ENCODE measurements at places on chromosomes 5 and 9.

GRCh38 chr5:122073018-122073417, 5.0 kb downstream of the LOX start:
- DNase-seq = no peak

DNA sequence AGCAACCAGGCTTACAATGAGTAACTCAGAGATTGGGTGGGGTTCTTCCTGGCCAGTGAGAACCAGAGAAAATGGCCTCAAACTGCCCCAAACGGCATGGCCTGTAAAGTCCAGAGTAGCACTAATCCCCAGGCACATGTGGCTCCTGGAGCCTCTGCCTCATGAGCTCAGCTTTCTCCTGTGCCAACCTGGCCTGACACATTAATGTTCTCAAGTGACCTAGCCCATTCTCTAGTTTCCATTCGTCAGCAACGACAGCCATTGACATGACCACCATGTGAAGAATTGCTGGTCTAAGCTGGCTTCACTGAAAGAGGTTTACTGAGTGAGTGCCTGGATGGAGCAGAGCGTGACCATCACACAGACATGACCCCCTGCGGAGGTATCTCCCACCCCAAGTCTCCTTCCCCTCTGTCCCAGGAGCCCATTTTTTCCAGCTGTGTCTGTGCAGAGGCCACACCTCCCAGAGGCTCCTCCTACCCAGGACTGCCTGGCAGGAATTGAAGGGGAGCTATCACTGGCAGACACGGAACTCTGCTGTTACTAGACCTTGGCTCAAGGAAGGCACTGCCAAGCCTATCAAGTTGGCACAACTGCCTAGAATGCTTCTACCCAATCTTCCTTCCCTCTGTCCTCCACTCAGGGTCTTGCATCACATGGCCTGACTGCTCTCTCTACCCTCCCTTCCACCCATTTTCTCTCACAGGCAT, 59.0 kb upstream of the BOD1 start:
- DNase-seq = no peak

- DNase-seq = no peak
These were observed 207.5 kb downstream of the CHSY3 start for GRCh38 chr5:130111746-130112145.

GRCh38 chr5:140342896-140343295, 3.5 kb downstream of the HBEGF start:
- DNase-seq = no peak

DNA sequence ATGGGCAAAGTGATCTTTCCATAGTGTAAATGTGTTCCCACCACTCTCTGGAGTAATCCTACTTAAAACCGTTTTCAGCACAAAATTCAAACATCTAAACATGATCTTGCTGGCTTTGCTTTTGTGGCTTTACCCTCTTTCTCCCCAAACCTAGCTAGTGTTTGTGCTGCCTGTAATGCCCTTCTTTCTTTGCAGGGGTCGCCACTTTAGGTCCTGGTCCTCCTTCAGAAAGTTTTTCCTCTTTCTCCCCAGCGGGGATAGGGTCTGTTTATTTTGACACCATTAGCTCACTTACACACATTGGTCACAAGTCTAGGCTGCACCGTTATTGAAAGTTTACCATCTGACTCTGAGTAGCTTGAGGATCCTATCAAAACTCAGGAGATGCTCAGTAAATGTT, 736 bp upstream of the HSD17B4 start:
- DNase-seq = no peak

GRCh38 chr5:11027660-11028059, 266.6 kb upstream of the DAP start:
- DNase-seq = no peak

DNA sequence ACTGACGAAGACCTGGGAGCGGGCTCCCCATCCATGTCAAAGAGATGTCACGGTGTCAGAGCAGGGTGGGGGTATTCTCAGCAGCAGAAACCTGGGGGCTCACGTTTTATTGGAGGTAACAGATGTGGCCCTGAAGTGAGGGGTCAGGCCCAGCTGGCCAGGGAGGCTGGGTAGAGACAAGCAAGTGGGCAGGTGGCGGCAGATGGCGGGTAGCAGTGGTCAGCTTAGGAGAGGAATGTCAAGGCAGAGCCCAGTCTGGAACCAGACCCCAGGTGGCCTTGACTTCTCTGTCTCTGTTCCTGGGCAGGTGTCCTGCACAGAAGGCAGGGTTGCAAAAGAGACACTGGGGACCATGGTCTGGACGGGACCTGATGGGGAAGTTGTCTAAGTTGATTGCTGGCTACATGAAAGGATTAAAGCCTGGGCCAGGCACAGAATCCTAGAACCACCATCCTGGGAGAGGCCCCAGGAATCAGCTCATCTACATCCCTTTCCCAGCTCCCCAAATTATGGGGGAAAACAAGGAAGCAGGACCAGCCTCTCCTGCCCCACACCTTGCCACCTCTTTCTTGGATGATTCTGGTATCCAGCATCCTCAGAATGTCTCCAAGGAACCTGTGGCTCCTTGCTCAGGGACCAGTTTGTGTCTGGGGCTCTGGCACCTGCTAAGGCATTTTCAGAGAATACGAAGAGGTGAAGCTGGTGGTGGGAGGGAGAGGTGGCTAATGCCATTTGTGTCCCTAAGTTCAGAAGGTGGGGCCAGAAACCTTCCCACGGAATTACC, 72.5 kb downstream of the AMBP start:
- DNase-seq = no peak

- DNase-seq = no peak
These were observed 74.8 kb downstream of the MEF2C start for GRCh38 chr5:88808153-88808552.

GRCh38 chr5:164361986-164362385, 856.6 kb downstream of the MAT2B start:
- no peak for DNase-seq

DNA sequence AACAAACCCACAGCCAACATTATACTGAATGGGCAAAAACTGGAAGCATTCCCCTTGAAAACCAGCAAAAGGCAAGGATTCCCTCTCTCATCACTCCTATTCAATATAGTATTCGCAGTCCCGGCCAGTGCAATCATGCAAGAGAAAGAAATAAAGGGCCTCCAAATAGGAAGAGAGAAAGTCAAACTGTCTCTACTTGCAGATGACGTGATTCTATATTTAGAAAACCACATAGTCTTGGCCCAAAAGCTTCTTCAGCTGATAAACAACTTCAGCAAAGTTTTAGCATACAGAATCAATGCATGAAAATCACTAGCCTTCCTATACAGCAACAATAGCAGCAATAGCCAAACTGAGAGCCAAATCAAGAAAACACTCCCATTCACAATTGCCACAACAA, 333.7 kb upstream of the EDIL3 start:
- DNase-seq = no peak

GRCh38 chr5:55591686-55592085, 56.9 kb upstream of the PLPP1 start:
- no peak for DNase-seq

GRCh38 chr9:99335280-99335679, 113.2 kb downstream of the SEC61B start:
- DNase-seq = no peak

DNA sequence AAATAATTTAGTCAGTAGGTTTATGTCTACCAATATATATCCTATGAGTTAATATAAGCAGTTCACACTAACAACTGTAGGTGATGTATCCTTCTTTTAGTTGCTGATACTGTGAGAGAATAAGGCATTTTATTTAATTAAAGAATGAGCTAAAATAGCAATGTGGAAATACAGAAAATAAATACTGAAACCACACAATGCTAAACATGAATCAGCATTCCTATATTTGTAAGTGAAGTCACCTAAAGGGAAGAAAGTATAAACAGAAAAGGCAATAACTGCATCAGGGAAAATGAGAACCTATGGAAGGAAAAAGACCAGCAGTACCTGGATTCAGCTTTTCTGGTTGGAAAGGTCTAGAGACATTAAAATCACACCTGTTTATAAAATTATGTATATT, 336.0 kb downstream of the PDE4D start:
- DNase-seq = no peak

GRCh38 chr9:113509463-113509862, 45.9 kb downstream of the RGS3 start:
- DNase-seq = no peak

- DNase-seq = no peak
These were observed 135.4 kb upstream of the RGMB start for GRCh38 chr5:98638111-98638510.

GRCh38 chr5:107968406-107968843, 297.7 kb upstream of the EFNA5 start:
- no peak for DNase-seq

- no peak for DNase-seq
These were observed 76.3 kb downstream of the HSPA4 start for GRCh38 chr5:133128066-133128465.

DNA sequence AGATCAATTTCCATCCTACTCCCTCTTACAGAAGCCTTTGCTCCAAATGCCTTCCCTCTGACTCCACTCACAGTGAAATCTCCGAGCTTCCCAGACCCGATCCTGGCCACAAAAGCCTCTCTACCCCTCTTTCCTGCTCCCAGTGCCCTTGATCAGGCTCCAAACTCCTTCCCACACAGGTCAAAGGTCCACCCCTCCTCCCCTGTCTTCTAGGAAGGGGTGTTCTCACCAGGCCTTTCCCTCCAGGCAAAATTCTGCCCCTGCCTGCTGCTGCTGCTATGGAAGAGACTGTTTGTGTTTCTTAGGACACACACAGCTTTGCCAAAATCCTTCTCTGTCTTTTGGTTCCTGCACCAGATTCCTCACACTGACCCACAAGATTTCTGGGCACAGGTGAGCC, 85.8 kb upstream of the ALDH1A1 start:
- no peak for DNase-seq

- DNase-seq = no peak
These were observed 52.5 kb upstream of the RPS23 start for GRCh38 chr5:82330530-82331270.

- DNase-seq = no peak
These were observed 118.7 kb upstream of the BOD1 start for GRCh38 chr5:173735184-173735583.

- no peak for DNase-seq
These were observed 73.0 kb upstream of the AGXT2 start for GRCh38 chr5:35120715-35121114.

DNA sequence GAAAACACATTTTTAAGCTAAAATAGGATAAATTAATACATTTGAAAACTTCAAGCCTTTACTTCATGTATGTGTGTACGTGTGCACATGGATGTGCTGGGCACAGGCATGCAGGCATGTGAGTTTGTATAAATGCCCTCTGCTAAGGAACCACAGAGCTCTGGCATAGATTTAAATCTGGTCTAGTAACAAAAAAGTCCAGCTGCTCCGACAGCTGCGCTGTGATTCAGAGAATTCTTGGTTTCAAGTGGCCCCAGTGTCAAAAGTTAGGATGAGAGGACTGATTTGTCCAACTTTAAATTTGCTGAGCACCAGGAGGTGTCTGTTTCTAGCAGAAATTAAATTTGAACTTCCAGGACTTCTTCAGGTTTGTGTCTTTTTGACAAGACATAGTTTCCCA, 203.7 kb upstream of the TUT7 start:
- no peak for DNase-seq

GRCh38 chr9:12457237-12457636, 235.9 kb upstream of the TYRP1 start:
- DNase-seq = no peak

DNA sequence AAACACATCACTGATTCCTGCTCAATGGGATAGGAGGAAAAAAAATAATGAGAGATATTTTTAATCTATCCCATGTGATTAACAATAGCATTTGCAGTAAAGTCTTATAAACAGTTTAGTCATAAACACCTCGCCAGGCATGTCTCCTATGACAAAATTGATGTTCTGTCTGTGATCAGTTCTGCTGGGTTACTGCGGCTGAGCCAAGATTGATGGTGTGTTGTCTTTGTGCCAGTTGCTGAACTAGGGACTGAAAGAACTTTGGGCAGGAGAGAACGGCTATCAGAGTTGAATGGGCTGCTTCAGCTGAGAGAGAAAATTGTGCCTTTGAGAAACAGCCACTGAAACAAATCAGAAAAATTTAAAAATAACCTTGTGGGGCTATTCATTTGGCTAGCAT, 37.3 kb upstream of the MAMDC2 start:
- no peak for DNase-seq

DNA sequence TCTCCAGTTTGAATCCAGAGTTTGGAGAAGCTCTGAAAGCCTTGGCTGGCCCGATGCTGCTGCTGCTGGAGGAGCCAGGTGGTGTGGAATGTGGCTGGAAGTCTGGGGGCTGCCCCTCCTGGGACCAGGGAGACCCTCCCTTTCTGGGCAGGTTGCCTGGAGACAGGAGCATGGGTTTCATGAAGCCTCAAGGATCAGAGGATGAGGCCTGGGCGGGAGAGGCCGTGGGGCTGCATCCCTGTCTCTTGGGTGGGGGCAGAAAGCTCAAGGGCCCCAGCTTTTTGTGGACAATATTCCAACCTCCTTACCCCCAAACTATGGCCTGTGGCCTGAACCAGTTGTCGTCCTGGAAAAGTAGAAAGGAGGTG, 10.1 kb downstream of the FGF18 start:
- no peak for DNase-seq

DNA sequence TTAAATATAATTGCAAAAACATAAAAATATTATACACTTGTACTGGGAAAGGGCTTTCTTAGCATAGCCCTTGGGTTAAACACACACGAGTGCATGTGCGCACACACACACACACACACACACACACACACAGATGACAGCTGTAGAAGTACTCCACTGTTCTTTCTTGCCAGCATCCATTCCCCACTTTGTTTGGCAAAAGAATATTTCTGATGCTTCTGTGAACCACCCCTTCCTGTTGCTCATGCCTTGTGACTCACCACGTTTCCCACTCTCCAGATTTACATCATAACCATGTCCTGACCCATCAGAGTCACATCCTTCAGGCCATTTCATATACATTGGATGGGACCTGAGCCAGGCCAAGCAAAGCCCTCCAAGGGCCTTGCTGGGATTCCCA, 280.1 kb downstream of the DNAH5 start:
- peak; percentile 75 for DNase-seq

DNA sequence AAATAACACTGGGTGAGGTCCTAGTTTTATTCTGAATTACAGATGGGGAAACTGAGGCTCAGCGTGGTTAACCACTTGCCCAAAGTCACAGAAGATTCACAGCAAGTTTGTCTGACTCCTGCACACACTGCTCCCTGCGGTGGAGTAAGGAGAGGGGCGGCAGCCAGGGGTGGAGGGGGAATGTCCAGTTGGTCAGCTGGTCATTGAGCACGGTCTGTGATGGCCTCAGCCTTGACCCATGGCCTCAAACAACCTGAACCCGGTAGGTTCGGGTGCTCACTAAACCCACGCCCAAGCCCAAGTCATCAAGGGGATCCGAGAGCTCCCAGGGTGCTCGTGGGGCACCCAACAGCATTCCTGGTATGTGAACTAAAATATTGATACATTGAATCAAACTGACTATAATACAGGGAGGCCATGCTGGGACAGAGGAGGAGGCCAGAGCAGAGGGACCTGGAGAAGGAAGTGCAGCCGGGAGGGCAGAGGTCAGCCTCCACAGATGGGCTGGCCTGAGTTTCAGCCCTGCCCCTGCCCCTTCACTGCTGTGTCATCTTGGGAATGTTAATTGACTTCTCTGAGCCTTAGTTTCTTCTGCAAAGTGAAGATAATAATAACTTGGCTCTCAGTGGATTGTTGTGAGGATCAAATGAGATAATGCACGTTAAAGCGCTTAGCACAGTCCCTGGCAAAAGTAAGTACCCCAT, 3.6 kb upstream of the IL17B start:
- DNase-seq = no peak

Measured in epithelial cell of prostate (primary cell).